ENCODE measurements at places on chromosomes 16 and 17.

- no peak for DNase-seq
These were observed 35.2 kb downstream of the ARHGAP23 start for GRCh38 chr17:38463451-38463858.

DNA sequence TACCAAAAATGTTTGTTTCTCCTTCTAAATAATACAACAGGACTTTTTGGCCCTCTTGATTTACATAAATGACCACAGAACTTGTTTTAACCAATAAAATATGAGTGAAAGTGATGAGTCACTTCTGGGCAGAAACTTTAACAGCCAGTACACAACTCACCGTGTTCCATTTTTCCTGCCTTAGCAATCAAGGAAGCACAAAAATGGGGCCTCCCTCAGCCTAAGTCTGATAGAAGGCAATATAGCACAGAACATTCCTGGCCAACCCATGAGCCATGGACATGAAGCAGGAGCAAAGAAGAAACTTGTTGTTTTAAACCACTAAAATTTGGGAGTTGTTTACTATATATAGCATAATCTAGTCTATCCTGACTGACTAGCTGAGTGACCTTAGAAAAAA lies 61.1 kb upstream of the MTMR4 start:
- DNase-seq = no peak

GRCh38 chr16:74304835-74305176 lies 8.2 kb downstream of the PSMD7 start:
- DNase-seq = no peak

DNA sequence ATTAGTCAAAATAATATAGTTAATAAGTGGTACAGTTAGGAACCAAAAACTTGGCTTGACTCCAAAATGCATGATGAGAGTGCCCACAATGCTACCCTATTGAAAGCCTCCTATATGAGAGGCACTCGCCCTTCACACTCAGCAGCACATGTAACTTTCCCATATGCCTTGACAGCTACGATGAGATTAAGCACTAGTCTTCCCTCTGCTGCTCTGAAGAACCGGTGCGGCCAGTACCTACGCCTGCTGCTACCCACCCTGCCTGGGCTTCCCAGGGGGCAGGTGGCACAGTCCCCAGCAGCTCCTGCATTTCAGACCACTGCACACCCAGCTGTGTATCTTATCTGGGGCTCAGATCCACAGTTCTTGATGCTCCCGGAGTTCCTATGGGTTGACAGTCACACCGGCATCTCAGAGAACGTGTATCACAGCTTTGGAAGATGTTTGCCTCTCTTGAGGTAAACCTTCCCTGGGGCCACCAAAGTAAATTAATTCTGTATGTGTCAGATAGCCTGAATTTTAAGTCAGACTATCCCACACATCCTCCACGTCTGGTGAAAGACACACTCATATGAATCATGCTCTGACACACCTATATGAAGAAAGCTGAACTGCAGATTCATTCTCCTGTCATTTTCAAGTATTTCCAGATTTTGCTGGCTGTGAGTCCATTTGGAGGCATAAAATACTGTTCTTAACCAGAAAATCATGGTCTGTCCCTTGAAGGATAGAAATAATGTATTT lies 77.8 kb downstream of the MYH10 start:
- DNase-seq = no peak

DNA sequence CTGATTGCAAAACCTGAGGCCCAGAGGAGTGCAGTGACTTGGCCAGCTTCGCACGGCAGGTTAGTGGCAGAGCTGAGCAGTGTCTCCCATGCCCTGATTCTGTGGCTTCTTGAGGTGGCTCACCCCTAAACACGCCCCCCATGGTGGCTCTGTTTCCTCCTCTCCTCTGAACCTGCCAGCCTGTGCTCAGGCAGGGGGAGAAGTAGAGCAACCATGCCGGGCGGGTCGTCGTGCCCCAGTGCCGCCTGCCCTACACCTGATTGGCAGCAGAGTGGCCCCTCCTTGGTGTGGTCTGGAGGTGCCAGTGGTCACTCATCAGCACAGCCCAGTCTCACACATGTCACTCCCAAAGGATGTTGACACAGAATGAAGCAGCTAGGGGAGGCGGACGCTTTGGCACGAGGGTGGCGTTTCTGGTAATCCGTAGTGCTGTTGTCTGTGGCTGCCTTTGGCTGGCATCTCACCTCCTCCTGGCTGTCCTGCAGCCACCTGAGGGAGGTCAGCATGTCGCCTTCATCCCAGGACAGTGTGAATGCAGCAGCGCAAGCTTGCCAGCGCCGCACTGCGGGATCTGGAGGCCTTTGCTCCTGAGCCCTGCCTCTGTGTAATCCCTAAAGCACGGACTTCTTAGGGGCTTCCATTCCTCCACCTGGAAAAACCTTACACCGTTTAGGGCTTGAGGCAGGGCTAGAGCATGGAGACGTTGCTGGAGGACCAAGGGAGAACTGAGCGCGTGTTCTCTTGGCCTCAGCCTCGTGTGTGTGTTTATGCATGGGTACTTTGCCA lies 294.7 kb downstream of the SEC14L1 start:
- DNase-seq = no peak

- DNase-seq = no peak
These were observed 3.9 kb downstream of the TRIM25 start for GRCh38 chr17:56909742-56910508.
